ENCODE measurements at places on chromosomes 2 and 18.

- no peak for DNase-seq
Measured at GRCh38 chr2:180990794-180991193, 10.4 kb downstream of the UBE2E3 start.

GRCh38 chr2:187297801-187298200 is 150.3 kb downstream of the CALCRL start:
- no peak for DNase-seq

- DNase-seq = no peak
Measured at GRCh38 chr2:28511871-28512606, 16.2 kb downstream of the PLB1 start.

- no peak for DNase-seq
Measured at GRCh38 chr18:22098563-22098989, 70.8 kb upstream of the GATA6 start.

- DNase-seq = peak; percentile 45
Measured at GRCh38 chr2:73859721-73860586, 31.2 kb downstream of the STAMBP start.

DNA sequence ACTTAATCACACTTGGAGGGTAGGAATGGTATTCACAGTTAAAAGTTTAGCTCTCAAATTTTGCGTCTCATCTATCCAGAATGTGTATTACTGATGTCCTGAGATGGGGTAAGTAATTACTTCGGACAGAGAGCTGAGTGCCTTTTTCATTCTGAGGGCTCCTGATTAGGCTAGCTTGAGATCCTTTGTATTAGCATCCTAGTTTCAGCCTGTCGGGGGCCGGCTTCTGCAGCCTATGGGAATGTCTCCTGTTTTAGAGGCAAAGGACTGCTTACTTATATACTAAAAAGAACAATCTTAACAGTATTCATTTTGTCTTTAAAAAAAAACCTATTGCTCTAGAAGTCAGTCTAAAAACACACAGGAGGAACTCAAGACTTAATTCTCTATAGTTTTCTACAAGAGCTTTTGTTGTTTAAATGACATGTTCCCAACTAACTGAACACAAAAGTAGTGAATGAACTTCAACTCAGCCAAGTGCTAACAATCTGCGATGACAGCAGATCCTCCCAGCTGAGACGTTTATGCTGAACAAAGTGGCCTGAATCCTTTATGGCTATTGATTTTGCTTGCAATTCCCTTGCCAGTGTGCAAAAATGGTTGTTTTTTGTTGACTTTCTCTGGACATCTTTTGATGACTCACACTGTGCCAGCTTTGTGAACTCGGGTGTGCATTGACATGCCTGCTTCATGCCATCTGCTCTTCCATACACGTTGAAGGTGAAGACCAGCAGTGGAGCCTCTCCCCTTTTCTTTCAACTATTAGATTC is 118.7 kb downstream of the LYPD6B start:
- no peak for DNase-seq

- no peak for DNase-seq
Measured at GRCh38 chr2:26471289-26471688, 6.6 kb downstream of the OTOF start.

DNA sequence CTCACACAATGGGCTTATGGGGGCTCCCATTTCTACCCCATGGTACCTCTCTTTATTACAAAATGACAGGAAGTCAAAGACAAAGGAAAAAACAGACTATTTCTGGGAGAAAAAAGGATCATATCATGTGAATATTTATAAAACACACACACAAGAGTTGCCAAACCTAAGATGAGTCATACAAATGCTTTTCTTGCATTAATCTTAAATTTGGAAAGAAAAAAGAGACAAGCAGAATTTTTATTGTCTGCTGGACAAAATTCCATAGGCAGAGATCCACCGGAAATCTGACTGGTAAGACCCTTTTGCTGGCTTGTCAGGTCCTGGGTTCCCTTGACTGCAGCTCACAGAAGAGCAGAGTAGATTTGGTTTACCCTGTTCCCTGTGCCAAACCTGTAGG is 1732.3 kb upstream of the PIK3C3 start:
- DNase-seq = no peak

- no peak for DNase-seq
Measured at GRCh38 chr2:184067502-184067901, 530.8 kb upstream of the ZNF804A start.

DNA sequence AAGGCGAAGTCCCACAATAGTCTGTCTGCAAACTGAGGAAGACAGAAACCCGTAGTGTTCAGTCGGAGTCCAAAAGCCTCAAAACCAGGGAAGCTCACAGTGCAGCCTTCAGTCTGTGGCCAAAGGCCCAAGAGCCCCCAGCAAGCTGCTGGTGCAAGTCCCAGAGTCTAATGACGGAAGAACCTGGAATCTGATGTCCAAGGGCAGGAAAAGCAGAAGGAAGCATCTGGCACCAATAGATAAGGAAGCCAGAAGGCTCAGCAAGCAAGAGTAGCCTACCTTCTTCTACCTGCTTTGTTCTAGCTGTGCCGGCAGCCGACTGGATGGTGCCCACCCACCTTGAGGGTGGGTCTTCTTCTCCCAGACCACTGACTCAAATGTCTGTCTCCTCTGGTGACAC is 21.8 kb downstream of the CFAP210 start:
- DNase-seq = no peak

DNA sequence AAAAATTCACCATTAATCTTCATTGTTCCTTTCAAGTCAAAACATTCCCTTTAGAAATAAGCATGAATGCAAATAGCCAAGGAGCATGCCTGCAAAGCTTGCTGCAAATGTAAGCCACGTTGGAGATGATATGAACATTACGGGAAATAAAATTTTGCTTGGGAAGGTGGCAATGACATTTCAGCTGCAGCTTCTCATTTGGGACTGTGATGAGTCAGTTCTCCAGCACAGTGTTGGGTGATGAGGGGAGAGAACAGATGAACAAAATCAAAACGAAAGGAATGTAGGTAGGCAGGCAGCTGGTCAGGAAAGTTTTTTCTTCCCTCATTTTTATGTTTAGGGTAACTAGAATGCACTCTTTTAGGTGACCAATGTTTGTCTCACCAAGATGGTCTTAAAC is 65.3 kb upstream of the CHRNA1 start:
- no peak for DNase-seq

- DNase-seq = no peak
Measured at GRCh38 chr2:860259-860855, 90.3 kb upstream of the SNTG2 start.

DNA sequence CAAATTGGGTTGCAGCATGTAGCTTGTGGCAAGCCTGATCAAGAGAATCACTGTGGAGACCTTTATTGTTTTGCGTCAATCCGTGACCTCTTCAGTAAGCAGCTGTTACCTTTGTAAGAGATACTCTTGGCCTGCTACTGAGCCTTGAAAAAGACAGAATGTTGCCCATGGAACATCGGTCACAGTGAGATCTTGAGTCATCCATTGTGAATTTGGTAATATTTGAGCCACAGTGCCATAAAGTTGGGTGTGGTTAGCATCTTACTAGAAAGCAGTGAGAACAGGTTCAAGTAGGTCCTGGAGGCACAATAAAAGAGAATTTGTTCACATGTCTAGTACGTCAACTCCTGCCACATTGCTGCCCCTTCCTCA is 12.7 kb upstream of the EFR3B start:
- DNase-seq = no peak

- DNase-seq = no peak
Measured at GRCh38 chr2:7927691-7928090, 754.2 kb upstream of the ID2 start.

DNA sequence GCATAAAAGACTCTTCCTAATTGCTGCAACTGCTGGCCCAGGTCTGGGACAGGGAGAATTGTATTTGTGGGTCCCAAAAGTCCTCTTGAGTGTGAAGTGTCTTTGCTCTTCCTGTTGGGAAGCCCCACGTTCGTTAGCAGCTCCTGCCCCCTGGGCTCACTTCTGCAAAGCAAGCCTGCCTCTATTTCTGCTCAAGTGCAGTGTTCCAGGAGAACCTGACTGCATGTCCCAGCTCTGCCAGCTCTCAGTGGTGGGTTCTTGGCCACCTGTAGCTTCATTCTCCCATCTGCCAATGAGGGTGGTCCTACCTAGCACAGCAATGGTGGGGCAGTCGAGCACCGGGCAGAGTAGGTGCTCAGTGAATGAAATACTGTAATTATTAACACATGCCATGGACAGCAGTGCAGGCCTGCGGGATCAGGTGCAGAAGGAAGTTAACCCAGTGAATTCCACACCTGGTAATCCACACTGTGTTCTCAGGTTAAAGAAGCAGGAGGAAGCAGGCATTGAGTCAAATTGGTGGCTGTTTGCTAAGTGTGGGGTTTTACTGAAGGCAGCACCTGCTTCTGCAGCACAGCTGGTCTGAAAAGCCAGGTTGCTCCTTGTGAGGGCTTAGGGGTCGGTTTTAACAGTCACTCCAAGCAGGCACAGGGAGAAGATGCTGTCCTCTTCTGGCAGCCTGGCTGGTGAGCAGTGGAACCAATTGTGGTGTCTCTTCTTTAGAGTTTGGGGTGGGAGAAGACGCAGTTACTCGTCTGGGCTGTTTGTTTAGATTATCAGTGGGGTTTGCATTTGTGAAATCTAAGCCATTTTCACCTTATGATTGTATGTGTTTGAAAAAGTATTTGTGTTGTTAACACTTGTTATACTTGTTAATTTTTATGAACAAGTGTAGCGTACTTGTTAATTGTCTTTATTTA is 54.3 kb downstream of the DGKD start:
- no peak for DNase-seq

DNA sequence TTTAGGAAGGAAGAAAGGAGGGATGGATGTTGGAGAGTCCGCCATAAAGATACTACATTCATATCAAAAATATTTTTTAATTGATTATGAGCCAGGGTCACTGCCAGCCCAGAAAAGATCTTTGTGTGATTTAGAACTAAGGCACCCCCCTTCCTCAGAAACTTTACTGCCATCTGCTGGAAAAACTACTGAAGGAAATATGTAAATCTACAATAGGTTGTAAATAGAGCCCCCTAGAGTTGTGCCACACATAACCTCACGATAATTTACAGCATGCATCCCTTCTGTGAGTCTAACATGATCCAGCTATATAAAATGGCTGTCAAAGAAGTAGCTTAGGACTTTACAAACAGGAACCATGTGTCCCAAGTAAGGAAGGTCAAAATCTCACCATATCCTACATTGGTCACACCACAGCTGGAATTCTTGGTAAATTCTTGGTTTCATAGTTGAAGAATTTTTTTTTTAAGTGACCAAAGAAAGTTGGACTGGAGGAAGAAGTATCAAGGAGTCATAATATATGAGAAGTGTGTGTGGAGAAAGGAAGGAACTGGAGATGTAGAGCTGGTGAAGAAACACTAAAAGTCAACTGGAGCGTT is 152.5 kb downstream of the CYP26B1 start:
- DNase-seq = no peak

DNA sequence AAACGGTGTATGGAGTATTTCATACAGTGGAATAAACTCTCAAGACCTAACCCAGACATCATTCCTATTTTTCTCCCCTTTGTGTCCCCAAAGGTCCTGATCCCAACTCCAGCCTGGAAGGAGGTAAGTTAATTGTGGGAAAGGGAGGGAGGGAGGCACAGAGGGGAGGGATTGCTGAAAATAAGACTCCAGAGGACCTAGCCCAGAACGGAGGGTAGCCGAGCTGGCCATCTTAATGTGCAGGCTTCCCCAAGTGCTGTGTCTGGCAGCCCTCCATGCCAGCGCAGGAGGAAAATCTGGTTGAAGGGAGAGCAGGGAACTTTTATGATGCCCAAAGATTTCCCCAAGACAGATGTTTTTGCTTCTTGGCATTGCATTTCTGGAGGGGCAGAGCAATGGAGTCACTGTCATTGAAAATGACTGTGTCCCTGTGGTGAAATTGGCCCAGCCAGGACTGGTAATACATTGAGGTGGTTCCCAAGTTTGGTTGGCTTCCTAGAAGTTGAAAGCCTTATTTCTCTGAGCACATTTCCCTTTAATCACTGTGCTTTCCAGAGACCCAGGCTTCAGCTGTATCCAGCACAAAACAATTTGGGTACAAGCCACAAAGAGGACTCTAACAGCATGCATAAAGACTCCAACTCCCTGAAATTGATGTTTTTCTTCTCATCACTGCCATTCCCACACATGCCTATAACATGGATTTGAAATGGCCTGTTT is 202.7 kb downstream of the AGPS start:
- DNase-seq = no peak

DNA sequence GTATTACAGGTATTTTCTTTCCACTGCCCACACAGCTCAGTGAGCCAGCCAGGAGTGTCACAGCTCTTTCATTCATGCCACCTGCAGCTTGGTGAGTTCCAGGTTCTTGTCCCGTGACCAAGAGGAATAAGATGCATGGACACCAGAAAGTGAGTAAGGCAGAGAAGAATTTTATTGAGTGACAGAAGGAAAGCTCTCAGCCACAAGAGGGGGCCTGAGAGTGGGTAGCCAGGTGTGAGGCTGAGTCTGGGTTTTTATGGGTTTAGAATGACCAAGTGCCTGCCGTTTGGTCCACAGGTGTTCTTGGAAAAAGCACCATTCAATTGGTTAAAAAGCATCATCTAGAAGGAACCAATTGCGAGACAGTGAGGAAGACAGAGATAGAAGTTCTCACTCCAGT is 1097.1 kb upstream of the SLC39A10 start:
- no peak for DNase-seq

DNA sequence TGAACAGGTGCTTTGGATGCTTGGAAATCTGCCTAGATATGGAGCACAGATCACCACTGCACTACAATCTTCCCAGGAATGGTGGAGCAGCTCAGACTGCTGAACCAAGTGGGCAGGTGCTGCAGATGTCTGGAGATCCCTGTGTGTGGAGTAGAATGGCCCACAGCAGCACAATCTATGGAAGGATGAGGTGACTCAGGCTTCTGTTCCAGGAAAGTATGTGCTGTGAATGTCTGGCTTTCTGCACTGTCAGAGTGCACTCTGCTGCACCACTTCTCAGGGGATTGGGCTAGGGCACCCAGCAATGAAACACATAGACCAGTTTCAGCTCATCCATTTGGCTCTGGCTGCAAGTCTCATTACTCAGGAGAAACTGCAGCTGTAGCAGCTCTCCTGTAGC is 865.4 kb upstream of the NXPH2 start:
- no peak for DNase-seq

GRCh38 chr2:129762386-129763189 is 216.9 kb upstream of the RAB6C start:
- no peak for DNase-seq
